ENCODE measurements at places on chromosomes 13 and 19.

- DNase-seq: peak; percentile 18
Observed at GRCh38 chr19:47389150-47389556, 30.2 kb downstream of the MEIS3 start.

GRCh38 chr13:102856557-102856956 is 10.7 kb downstream of the ERCC5 start:
- no peak for DNase-seq

DNA sequence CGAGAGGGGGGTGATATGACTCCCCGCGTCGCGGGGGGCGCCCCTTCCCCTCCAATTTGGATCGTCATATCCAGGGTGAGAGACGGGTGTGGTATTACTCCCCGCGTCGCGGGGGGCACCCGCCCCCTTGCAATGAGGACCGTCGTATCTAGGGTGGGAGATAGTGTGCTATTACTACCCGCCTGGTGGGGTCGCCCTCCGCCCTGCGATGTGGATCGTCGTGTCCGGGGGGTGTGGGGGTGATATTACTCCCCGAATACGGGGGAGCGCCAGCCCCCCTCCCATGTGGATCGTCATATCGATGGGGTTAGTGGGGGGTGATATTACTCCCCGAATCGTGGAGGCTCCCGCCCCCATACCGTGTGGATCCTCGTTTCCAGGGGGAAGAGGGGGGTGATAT is 29.2 kb upstream of the RGCC start:
- peak; percentile 2 for DNase-seq

DNA sequence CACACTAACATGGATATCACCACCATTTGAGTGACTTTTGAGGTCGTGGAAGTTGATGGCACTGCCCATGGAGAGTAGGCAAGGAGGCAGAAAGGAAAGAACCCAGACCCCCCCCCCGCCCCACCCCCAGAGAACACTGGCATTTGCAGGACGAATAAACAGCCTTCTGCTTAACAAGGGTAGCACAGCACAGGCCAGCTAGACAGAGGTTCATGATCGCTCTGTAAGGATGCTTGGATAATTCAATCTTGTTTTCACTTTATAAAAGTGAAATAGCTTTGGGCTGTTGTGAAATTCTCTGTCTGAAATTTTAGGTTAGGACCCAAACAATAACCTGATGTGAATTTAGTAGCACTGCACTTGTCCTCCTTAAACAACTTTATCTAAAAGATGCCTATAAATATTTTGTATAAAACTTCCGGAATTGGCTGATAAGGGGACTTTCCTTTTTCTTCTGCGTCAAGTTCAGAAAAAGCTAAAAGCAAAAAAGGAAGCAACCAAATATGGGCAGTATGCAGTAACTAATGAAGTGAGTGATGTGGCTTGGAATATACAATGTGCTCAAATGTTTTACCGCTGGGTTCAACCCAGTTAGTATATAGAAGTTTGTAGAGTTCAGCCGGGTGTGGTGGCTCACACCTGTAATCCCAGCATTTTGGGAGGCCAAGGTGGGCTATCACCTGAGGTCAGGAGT is 163.7 kb downstream of the SHISA2 start:
- no peak for DNase-seq

GRCh38 chr13:39051157-39051556 is 12.9 kb downstream of the NHLRC3 start:
- DNase-seq: peak; percentile 70

DNA sequence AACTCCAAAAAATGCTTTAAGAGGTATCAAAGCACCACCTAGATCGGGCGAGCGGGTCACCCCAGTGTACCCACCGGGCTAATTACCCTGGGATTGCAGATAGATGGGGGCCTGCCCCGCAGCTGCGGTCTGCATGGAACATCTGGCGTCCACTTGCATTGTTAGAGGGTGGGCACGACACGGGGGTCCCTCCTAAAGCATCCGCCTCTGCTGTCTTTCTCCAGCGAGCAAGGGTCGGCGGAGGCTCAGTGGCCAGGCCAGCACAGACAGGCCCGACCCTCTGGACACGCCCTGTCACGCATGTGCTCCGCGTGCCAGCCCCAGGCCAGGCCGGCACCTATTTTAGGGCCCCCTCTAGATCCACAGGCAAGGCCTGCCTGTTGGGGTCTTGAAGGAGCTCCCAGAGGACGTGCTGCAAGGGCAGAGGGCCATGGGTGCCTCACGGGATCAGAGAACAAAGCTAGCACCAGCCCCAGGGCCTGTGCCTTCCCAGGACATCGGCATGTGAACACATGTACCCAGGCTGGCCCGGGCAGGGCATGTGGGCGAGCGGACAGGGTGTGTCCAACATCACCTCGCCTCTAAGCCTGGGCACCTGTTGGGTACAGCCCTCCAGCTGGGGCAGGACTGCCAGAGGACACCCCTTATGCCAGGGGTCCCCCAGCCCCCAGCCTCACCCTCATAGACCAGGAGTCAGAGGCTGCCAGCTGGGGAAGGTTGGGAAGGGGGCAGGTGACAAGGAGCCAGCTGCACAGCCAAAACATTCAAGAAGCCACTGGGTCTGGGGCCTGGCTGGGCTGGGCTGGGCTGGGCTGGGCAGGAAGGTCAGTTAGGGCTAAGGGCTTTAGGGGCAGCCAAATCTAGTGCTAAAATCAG is 35.6 kb upstream of the NANOS3 start:
- DNase-seq: no peak

- no peak for DNase-seq
Observed at GRCh38 chr13:27806744-27807387, 14.6 kb downstream of the GSX1 start.

Measured in cardiac muscle cell (in vitro differentiated cells and primary cell).